ENCODE measurements at places on chromosomes 4 and X.

DNA sequence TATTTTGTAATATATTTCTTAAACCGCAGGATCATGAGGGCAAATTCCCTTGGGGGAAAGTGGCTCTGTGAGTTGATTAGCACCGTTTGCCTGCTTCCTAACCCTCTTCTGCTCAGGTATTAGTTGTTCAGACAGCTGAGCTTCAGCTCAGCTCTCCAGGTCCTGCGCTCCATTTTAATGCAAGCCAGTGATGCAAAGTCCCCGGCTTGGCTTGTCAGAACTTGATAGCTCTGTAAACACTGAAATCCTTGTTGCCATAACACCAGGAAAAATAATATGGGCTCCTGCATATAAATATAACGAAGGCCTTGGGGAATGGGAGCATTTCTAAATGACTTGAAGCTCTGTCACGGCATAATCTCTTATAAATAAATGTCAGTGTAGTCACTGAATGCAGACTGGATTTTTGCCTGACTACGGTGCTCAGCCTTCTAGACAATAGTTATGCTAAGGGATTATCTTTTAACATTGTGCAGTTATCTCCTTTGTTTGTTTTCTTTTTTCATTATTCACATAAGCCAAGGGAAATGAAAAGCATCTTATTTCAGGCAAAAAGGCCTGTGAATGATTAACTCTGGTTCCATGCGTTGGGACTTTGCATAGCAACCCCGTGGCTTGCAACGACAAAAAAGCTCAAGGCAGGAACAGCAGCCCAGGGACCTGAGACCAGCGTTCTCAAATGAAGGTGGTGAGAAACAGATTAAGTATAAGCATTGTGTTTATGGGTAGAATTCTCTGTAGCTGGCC is 253.2 kb downstream of the SPRY1 start:
- DNase-seq: no peak

DNA sequence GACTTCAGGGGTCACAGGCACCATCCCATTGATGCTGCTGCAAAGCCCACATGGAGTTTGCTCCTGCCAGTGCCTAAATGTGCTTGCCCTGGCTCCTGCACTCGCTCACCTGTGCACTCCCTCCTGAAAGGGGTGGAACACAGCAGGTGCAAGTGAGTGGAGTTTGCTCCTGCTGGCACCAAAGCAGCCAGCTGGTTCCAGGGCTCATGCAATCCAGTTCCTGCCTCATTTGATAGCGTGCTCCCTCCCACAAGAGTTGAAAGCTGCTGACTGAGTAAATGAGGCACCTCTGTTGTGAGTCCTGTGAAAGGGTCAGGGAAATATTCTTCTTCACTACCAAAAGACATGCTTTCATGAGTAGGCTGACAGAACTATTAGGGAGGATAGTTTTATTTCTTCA is 30.5 kb downstream of the CXCL8 start:
- no peak for DNase-seq

GRCh38 chr4:38382520-38382919 is 281.5 kb upstream of the KLF3 start:
- no peak for DNase-seq

- DNase-seq: no peak
These were observed 154.5 kb downstream of the GRXCR1 start for GRCh38 chr4:43047058-43047457.

DNA sequence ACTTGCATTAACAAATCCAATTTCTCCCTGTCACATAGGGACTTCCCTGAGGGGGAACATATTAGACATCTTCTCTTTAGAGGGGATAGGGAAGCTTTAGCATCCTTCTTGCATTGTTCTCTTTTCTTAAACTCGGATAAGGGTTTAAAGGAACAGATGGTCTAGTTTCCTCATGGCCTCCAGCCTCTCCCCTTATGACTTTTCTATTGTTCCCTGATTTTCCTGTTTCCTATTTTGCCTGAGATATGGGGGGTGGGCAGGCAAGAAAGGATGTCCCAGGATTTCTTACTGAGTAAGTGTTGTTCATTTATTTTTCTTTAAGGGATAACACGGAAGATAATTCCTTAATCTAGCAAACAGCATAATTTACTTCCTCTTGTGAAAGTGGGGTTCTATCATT is 107.7 kb upstream of the MAGEE2 start:
- DNase-seq: no peak

DNA sequence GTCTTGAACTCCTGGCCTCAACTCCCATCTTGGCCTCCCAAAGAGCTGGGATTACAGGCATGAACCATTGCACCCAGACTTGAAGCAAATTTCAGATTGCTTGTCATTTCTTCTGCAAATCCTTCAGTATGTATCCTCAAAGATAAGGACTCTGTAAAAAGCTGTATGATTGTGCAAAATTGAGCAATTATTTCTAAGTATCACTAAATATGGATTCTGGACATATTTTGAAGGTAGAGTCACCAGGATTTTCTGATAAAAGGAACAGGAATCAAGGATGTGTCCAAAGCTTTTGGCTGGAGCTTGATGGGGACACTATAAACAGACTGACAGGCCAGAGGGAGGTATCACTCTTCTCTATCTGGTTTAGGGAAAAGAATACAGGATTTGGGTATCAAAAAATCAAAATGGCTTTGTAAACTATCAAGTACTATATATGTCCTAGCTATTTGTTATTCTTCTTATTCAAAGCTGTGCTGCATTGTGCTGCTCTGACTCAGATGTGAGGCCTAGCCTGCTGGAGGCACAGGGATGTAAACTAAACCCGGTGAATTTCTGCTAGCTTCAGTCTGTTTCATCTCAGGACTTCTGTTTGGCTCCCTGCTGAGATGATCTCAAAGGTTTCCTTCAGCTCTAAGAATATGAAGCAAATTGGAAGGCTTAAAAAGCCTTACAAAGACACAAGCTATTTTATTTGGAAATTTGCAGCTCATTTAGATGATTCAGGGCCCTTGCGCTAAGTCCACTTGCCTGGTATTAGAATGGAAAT is 8.3 kb downstream of the RPS4X start:
- no peak for DNase-seq

GRCh38 chr4:165855191-165855590 is 17.8 kb upstream of the TLL1 start:
- DNase-seq: no peak
